ENCODE measurements at places on chromosomes 12 and 14. TPM values are rescaled to one million over a fixed set of nuclear protein-coding genes. Genes with fewer than 3 reads are reported as not detected.

TAS2R30 gene
- 9.0 TPM for total RNA-seq

DNA sequence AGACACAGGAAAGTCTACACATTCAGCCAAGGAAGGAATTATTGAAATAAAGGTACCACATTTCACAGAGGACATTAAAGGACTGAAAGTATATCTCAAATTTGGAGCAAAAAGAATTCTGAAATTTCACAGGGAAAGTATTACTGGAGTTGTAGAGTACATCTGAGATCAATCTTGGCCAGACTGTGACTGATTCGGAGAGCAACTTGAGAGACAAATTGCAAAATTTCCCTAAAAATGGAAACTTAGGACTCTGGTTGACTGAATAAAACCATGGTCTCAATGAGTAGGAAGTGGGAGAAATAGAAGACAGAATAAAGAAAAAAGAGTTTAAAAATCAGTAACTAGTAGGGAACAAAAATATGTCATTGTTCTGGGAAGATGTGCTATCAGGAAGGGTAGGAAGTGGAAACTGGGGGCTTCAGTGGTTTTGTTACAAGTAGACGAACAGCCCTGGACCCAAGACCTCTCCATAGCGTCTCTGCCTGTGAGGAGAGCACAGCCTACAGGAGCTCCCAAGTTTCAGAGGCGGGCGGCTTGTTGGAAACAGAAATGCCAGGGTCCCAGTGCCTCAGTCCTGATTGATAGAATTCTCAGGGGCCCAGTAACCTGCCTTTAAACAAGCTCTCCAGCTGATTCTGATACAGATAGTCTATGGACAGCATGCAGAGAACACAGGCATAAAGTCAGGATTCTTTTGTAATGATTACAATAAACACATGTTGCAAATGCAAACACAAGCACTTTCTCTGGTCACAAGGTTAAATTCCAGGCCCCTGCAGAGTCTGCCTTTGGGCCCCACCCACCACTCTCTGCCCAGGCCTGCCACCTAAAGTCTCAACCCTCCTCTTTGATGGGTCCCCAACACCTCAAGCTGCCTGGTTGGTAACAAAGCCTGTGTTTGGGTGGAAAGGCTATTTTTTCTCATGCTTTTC lies 63.1 kb downstream of the BBS10 start:
- DNase-seq, result no peak
- H3K27me3 ChIP-seq, result no peaks in the 10 kb centered on the region

DNA sequence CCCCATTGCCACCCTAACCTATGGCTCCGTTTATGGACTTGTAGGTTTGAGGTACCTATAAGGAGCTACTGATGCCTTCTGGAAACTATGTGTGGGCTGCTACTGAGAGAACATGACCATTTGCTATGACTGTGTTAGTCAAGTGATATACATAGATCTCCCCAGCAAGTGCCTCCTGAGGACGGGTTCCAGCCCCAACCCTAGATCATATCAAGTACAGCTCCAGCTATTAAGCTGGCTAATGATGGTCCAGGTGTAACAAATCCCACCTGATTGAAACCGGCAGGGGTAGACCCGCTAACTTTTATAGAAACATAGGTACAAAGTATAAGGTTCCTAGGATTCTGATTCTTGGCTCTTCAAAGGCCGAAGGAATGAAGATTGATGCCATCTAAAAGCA lies 23.7 kb downstream of the NINJ2 start:
- no peaks in the 10 kb centered on the region for H3K27me3 ChIP-seq
- H3K4me3 ChIP-seq, result no peak overlapping the region
- H3K27ac ChIP-seq, result no peak overlapping the region
- no peaks in the 10 kb centered on the region for H3K36me3 ChIP-seq
- peaks cover 7% of the 10 kb centered on the region for H3K4me1 ChIP-seq
- no peak for DNase-seq

DNA sequence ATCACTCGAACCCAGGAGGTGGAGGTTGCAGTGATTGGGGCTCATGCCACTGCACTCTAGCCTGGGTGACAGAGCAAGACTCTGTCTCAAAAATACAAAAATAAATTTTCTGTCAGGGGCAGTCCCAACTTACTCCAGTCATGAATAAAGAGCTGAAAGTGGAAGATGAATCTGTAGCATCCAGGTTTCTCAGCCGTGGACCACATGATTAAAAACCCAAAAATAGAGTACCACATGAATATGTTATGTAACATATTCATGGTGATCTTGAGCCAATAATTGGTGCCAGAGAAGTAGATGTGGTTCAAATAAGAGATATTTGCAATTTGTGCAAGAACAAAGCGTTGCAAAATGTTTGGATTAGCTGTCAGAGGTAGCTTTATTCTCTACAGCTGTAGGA lies 23.1 kb downstream of the SPIC start:
- DNase-seq, result no peak
- no peak overlapping the region for H3K4me3 ChIP-seq
- no peaks in the 10 kb centered on the region for H3K36me3 ChIP-seq
- no peak overlapping the region for H3K27ac ChIP-seq
- no peaks in the 10 kb centered on the region for H3K4me1 ChIP-seq

GRCh38 chr12:31583878-31584277 lies 7.1 kb downstream of the DENND5B start:
- H3K27ac ChIP-seq, result no peak overlapping the region
- DNase-seq, result no peak
- no peak overlapping the region for H3K4me3 ChIP-seq
- no peaks in the 10 kb centered on the region for H3K4me1 ChIP-seq
- H3K36me3 ChIP-seq, result no peaks in the 10 kb centered on the region
